Suppressor macrophage treated with lipopolysaccharide for 1 hour (primary cell): ENCODE measurements at places on chromosomes 3 and 15.

- DNase-seq: no peak
Observed at GRCh38 chr3:99873269-99874102, 55.8 kb downstream of the CMSS1 start.

DNA sequence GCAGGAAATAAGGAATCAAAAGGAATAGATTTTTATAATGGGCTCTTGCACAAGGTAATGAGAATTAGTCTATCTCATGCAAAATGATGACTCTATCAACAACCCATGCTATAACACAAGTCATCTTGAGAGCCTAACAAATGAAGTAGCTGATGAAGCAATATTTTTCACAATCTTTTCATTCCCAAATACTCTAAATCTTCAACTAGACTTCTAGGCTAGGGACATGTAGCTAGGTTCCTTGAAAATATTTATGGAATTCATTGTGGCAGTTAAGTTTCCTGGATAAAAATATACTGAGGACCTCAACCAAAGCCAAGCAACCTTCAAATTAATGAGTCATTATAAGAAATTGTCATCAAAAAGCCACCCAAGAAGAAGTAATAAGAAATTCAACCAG, 55.4 kb downstream of the DCBLD2 start:
- DNase-seq: no peak

DNA sequence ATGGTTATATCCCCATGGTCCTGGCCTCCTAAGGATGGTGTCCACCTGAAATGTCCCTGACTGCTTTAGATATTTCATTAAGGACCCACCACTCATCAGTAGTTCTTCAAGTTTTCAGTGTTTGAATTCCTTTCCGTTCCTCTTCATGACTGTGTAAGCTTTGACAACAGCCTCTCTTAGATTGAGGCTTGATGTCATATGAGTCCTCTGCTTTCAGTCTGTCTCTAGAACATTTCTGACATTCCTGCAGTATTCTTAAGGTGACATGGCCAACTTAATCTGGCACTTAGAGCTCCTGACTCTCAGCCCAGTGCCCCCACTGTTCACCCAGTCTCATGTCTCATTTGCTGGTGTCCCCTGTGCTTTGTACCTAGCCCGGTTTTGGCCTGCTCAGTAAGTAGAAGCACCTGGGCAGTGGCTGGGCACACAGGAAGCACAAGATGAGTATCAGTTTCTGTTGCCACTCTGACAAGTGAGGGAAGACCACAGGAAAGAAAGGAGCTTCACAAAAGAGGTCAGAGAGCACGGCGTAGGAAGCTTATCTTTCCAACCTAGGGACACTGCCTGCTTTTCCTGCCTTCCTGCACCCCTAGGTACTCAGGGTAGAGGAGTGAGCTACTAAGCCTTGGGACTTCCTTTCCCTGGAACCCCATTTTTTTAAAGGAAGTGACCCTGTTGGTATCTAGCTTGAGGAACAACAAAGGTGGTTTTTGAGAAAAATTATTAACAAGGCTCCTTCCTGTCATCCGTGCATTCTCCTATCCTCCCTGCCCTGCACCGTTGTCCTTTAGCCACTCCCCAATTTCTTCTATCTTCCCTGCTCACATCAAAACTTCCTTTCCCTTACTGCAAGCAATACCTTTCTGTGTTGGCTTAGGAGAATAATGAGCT, 103.1 kb downstream of the KLHL25 start:
- DNase-seq: peak; percentile 30

DNA sequence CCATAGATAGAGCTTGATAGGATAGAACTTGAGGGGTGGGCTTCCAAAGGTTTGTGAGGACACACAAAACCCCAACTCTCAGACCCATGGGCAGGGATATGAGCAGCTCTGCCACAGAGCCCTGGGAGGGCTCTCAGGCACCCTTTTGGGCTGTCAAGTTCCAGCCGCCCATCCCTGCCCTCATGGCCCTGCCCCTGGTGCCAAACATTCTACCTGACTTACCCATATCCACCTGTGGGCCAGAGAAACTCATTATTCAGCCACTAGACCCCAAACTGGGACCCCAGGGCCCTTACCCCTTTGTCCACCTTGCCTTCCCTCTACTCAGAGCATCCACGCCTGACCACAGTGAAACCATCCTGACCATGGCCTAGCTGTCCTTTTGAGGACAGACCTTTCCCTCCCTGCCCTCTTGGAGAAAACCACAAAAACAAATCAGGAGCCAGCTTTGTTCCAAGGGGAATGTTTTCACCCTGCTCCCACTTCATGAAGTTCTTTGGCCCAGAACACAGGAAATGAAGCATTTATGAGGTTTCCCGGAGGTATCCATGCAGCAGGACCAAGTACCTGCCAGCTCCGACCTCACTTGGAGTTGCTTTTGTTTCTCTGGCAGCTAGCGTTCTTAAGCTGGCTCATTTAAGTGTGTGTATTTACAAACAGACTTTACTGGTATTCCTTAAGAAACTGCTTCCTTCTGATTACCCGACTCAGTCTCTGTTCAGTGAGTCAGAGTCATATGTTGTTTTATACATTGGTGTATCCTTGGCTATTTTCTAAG, 34.2 kb upstream of the GALNT15 start:
- DNase-seq: peak; percentile 11

DNA sequence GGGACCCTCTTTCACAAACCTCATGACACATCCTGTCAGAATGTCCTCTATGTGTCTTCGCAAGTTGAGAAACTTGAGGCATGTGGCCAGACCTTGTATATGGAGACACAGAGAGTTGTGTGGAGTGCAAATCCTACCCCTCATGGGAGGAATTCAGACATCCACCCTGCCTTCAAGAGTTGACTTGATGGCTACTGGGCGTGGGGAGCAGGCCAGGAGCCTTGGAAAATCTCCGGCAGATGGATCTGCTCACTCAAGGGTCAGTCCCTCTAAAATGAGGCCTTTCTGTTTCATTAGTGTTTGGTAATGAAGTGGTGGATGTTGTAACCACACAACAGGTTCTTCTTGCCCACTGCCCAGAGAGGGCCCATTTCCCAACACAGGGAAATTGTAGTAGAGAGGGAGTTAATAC, 79.0 kb downstream of the ASB7 start:
- DNase-seq: no peak

DNA sequence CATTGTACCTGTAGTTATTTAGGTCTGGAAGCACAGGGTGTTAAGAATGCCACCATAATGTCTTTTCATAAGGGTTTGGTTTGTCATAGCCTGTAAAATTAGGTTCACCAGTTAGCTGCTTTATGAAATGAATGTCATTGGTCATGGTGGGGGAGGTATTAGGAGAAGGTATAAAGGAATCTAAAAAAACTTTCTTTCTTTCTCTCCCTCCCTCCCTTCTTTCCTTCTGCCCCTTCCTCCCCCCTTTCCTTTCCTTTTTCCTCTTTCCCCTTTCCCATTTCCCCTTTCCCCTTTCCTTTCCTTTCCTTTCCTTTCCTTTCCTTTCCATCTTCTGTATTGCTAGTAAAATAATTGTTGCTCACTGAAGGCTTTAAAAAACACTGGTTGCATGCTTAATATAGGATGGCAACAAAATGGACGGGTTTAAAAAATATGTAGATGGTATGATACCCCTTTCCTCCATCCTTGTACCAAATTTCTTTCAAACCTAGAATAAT, 9.6 kb downstream of the ATP2C1 start:
- no peak for DNase-seq

GRCh38 chr15:96087180-96087884, 243.2 kb upstream of the NR2F2 start:
- DNase-seq: no peak

GRCh38 chr3:116140100-116140689, 305.1 kb downstream of the LSAMP start:
- peak; percentile 34 for DNase-seq
